Stimulated activated memory B cell treated with anti-CD40 and anti-IgM and Interleukin-4, amounts not matched to agents 10 μg/mL and 1 μg/mL and 100 μg/mL, for 72 hours (primary cell): ENCODE measurements at places on chromosomes 5 and 9.

DNA sequence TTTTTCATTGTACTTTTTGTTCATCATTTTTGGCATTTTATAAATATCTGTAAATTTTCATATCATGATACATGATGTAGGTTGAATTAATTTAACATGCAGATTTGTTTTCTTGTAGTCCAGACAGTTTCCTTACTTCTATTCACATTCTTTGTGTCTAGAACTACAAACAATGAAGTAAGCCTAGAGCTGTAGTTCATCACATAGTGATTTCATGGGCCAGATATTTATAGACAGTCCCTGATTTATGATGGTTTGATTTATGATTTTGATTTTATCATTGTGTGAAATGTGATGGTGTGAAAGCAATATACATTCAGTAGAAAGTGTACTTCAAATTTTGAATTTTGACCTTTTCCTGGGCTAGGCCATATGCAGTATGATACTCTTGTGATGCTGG lies 139.0 kb downstream of the ARHGEF28 start:
- no peak for ATAC-seq
- H3K4me1 ChIP-seq: no peaks in the 10 kb centered on the region
- no peak overlapping the region for H3K4me3 ChIP-seq
- no peaks in the 10 kb centered on the region for H3K36me3 ChIP-seq

DNA sequence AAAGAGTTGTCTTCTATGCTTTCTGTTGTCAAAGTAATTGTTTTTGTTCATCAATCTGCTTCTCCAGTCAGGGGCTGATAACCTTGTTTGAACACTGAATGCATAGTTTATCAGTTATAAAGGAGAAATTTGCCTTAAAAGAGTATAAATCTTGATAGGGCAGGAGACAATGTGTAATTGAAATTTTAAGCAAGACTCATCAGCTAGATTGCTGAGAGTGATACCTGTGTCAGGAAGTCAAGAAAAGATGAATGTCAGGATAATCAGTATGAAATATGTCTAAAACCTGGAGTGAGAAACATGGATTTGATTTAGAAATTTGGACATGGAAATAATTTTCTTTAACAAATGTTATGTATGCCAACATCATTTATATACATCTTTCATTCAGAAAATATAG lies 1258.1 kb downstream of the EFNA5 start:
- no peak overlapping the region for H3K27ac ChIP-seq
- no peaks in the 10 kb centered on the region for H3K36me3 ChIP-seq
- ATAC-seq: no peak
- no peaks in the 10 kb centered on the region for H3K27me3 ChIP-seq

DNA sequence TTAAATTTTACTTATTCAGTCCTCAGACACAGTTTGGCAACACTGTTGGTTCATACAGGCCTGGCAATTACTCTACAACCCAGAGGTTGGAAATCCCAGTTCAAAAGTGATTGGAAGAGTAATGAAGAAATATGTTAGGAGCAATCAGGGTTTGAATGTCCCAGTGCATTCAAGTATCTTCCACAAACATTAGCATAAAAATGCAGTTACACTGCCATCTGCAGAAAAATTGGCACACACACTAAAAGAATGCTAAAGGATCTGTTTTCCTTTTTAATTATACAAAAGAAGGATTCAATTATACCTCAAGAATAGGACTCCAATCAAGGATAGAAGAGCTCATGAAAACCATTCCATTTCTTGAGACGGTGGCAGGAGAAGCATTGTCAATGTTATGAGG lies 130.2 kb downstream of the DNAH5 start:
- no peak for ATAC-seq
- H3K36me3 ChIP-seq: no peaks in the 10 kb centered on the region
- H3K4me1 ChIP-seq: no peaks in the 10 kb centered on the region
- H3K27ac ChIP-seq: no peak overlapping the region
- H3K27me3 ChIP-seq: no peaks in the 10 kb centered on the region
- no peak overlapping the region for H3K4me3 ChIP-seq

DNA sequence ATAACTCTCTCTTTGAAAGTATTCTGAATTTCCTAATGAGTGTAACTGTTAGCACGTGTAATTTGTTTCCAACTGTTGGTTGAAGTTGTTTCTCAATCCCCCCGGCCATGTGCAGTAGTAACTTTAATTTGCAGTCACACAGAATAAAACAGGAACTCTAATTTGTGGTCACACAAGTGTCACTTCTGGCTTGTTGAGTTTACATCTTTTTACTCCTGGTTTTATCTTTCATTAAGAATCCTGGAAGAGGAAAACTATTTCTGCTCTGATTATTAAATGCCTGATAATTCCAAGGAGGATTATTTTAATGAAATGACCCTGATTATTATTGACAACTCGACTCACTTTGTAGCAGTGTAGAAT lies 1.2 kb downstream of the SCAMP1 start:
- H3K27me3 ChIP-seq: no peaks in the 10 kb centered on the region
- no peaks in the 10 kb centered on the region for H3K36me3 ChIP-seq
- peaks cover 46% of the 10 kb centered on the region for H3K4me1 ChIP-seq
- peak overlapping the region; percentile 92 for H3K4me3 ChIP-seq
- no peak for ATAC-seq
- peak overlapping the region; percentile 99 for H3K27ac ChIP-seq

DNA sequence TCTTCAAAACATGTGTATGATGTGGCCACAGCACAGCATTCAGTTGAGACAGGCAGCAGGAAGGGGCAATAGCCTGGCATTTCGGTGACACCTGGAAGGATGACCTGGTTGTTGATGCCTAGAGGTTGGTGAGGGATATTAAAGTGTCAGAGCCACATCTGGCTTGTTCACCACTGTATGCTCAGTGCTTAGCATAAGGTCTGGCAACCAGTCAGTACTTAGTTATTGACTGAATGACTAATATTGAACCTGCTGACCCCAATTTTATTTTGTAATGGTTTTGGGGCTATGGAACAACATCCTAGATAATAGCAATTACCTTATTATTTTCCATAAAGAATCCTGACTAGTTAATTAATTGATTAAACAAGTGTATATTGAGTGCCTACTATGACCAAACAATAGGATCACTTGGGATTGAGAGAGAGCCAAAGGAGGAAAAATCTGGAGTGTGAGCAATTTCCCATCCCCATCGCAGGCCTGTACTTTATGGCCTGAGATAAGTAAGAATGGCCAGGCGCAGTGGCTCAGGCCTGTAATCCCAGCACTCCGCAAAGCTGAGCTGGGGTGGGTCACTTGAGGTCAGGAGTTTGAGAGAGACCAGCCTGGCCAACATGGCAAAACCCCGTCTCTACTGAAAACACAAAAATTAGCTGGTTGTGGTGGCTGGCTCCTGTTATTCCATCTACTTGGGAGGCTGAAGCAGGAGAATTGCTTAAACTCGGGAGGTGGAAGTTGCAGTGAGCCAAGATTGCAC lies 85.4 kb upstream of the PLPP1 start:
- ATAC-seq: no peak
- no peaks in the 10 kb centered on the region for H3K4me1 ChIP-seq
- H3K27me3 ChIP-seq: no peaks in the 10 kb centered on the region
- no peak overlapping the region for H3K27ac ChIP-seq
- no peak overlapping the region for H3K4me3 ChIP-seq

GRCh38 chr5:132008163-132008473 lies 3.3 kb downstream of the ACSL6 start:
- H3K4me3 ChIP-seq: no peak overlapping the region
- no peaks in the 10 kb centered on the region for H3K36me3 ChIP-seq
- H3K27me3 ChIP-seq: peaks cover 40% of the 10 kb centered on the region
- peaks cover 36% of the 10 kb centered on the region for H3K4me1 ChIP-seq
- no peak overlapping the region for H3K27ac ChIP-seq

- ATAC-seq: peak; percentile 13
- H3K4me1 ChIP-seq: peaks cover 91% of the 10 kb centered on the region
- peak overlapping the region; percentile 61 for H3K4me3 ChIP-seq
- H3K36me3 ChIP-seq: peaks cover 51% of the 10 kb centered on the region
These were observed 14.4 kb downstream of the ANKRD33B start for GRCh38 chr5:10578293-10578665.

DNA sequence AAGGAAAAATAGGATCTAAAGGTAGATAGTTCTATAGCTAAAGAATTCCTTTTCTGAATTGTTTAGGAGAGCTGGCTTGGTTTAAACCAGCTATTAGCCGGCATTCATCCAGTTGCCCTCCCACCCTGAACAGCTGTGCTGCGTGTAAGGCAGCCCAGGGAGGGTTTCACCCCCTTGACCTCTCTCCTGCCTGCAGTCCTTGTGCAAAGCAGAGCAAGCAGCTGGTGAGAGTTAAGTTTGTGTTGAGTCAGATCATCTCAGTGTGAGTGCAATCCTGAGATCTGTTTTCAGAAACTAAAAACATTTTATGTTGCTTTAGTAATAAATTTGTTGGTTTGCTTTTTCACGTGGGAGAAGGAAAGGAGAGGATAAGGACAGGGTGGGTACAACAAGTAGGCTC lies 13.0 kb downstream of the SLC25A25 start:
- no peak for ATAC-seq
- peak overlapping the region; percentile 77 for H3K27ac ChIP-seq
- no peak overlapping the region for H3K4me3 ChIP-seq
- H3K36me3 ChIP-seq: peaks cover 44% of the 10 kb centered on the region

DNA sequence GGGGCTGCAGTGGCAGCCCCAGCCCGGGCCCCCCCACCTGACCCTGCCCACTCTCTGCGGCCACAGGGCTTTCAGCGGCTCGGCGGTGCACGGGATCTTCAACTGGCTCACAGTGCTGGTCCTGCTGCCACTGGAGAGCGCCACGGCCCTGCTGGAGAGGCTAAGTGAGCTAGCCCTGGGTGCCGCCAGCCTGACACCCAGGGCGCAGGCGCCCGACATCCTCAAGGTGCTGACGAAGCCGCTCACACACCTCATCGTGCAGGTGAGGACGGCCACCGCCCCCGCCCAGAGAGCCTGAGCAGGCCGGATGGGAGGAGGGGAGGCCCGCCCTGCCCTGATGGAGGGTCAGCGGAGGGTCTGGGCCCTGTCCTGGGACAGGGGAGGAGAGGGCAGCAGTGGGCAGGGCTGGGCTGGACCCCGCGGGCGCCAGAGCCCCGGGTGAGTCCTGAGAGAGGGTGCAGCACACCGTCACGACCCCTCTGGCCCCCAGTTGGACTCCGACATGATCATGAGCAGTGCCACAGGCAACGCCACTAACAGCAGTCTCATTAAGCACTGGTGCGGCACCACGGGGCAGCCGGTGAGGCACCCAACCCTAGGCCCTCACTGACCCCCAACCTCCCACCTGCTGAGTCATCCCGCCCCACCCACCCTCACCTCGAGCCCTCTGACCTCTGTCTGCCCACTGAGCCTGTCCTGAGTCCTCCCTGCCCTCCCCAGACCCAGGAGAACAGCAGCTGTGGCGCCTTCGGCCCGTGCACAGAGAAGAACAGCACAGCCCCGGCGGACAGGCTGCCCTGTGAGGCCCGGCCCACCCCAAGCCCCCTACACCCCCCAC lies 2.7 kb downstream of the SLC34A3 start:
- no peak overlapping the region for H3K4me3 ChIP-seq
- peaks cover 38% of the 10 kb centered on the region for H3K27me3 ChIP-seq
- no peak for ATAC-seq
- no peak overlapping the region for H3K27ac ChIP-seq
- H3K4me1 ChIP-seq: peaks cover 34% of the 10 kb centered on the region
